ENCODE measurements at places on chromosomes 7 and 10.

DNA sequence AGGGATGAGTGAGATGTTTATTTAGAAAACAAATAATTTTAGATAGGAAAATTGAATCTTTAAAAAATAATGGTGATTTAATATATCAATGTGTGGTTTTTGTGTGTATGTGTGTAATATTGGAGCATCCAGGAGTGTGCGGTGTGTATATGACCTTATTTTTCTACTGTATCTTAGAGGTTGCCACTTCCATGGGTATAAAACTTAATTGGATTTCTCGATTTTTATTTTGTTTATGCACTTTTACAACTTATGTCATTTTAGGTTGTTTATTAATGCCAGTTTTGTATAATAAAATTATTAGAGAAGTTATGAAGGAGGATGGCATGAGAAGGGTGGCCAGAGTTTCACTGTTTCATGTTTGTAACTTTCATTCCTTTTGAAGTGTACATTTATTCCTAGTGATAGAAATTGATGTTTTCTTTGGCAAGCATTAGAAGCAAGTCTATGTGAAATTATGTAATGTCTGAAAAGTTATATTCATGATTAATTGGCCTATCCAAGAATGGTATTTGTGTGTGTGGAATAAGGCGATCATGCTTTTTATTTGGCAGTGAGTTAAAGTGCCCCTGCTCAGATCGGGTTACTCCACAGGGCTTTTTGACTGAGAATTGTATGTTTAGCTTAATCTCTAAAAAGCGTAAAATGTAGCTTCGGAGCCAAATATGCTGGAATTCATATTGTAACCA, 110.3 kb downstream of the KAT6B start:
- no peak for DNase-seq
- H3K27ac ChIP-seq, result no peak overlapping the region

DNA sequence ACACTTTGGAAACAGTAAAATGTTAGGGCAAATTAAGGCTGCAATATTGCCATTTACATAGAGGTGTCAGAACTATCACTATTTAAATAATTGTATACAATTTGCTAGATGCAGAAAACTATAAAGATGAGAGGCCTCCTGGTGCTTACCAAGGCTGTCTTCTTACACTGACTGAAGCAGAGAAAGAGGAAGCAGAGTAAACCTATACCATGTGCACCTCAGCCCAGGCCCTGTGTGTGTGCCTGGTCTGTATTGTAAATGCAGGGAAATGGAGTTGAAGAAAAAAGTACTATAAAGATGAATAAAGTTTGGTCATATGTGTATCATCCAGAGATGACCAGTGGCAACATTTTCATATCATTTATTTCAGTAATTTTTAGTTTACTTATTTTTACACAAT, 29.2 kb downstream of the ELMO1 start:
- H3K4me1 ChIP-seq, result peaks cover 61% of the 10 kb centered on the region
- H3K27ac ChIP-seq, result no peak overlapping the region
- no peak overlapping the region for H3K4me3 ChIP-seq
- H3K36me3 ChIP-seq, result no peaks in the 10 kb centered on the region
- DNase-seq, result no peak

DNA sequence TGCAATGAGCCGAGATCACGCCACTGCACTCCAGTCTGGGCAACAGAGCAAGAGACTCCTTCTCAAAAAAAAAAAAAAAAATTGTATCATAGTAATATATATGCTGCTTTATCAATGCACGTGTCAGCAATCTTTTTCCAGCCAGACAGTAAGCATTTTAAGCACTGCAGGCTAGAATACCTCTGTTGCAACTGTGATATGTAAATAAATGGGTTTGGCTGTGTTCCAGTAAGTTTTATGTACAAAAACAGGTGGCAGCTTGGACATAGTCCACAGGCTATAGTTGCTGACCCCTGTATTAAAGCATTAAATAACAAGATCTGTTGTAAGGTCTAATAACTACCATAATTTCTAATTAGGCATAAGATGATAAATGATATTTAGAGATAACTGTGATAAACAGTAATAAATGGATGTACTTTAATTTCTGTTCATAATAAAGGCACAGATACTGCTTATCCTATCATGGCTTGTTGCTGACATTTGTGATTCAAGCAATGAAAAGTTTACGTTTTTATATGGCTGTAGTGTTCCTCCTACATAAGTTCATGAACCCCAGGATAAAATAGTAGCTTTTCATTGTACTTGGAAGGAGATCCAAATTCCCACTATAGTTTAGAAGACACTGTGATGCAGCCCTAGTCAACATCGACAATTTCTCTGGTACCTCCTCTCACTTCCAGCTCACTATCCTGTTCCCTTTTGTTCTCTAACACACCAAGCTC, 161.4 kb downstream of the ELMO1 start:
- H3K27me3 ChIP-seq, result no peaks in the 10 kb centered on the region
- no peak overlapping the region for H3K27ac ChIP-seq
- H3K36me3 ChIP-seq, result no peaks in the 10 kb centered on the region
- H3K4me3 ChIP-seq, result no peak overlapping the region
- peaks cover 54% of the 10 kb centered on the region for H3K4me1 ChIP-seq

- no peak for DNase-seq
- H3K36me3 ChIP-seq, result no peaks in the 10 kb centered on the region
These were observed 39.1 kb upstream of the RAB18 start for GRCh38 chr10:27464993-27465392.

Data from right atrium auricular region (tissue), 2 donors.